ENCODE measurements at places on chromosomes 4 and X.

DNA sequence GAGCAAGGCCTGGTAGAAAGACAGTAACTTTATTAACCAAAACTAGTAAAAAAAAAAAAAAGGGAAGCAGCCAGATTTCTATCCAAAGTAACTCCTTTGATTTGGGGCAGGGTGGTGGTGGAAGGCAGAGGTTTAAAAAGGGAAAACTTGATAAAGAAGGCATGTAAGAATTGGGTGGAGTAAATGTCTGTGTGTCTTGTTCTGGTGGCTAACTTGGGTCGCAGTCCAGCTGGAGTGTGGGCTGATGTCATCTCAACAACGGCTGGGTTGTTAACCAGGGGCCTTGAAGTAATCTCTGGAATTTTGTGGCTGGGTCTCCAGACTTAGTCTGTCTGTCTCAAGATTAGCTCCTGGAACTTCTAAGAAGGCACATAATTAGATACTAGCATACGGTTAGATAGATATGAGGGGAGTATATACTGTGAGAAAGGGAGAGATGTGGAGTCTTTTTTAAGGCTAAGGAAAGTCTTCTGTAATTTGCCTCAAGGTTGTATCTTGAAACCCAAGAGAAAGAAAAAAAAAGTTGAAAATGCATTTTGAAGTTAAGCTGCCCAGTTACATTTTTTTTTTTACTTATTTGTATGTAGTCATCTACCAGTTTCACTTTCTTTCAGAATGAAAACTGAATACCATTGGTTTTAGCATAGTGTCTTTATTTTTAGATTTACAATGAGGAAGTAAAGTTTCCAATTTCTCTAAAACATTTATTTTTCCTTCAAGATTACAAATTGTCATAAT, 48.3 kb downstream of the MTHFD2L start:
- DNase-seq, result no peak

- DNase-seq, result no peak
Observed at GRCh38 chrX:13717700-13718472, 16.5 kb downstream of the TRAPPC2 start.

DNA sequence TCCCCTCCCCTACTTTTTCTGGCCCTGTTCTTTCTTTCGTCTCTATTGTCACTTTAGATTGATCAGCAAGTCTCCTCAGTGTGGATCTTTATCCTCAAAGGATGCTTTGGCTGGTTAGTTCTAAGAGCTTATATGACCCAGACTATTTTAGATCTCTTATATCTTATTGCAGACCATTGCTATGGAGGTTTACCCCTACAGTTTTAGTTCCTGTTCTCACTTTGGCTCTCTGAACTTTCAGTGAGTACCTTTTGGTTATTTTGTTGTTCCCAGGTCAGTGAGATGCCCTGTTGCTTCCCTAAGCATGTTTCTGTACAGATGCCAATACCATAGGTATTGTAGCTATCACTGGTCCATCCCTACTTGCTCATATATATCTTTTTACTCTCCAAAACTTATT, 24.0 kb upstream of the MED14 start:
- DNase-seq, result no peak

DNA sequence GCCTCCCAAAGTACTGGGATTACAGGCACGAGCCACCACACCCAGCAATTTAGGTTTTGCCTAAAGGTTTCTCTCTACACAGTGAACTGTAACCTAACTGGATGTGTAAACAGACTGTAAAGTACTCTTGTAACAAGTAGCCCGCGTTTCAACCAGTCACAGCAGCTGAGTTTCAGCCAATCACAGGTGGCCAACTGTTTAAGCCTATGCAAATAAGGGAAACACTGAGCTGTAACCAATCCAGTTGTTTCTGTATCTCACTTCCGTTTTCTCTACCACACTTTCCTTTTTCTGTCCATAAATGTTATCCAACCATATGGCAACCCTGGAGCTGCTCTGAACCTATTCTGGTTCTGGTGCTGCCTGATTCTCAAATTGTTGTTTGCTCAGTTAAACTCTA, 59.9 kb downstream of the DIPK2B start:
- DNase-seq, result no peak

DNA sequence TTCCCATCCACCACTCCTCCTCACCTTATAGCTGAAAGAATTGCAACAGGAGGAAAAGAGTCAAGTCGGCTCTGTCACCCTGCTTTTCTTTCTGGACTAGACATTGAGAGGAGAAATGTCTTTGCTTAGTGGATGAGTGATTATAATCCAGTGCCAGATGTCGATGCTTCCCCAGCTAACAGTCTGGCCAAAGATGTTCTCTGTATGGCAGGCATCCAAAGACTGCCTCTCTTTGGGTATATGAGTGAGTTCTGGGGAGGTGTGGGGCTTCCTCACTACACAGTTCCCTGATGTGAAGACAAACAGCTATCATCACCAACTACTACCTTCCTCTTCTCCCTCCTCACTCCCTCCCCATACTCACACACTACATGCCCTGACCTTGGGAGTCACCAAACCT, 90.9 kb downstream of the COMMD8 start:
- DNase-seq, result no peak

DNA sequence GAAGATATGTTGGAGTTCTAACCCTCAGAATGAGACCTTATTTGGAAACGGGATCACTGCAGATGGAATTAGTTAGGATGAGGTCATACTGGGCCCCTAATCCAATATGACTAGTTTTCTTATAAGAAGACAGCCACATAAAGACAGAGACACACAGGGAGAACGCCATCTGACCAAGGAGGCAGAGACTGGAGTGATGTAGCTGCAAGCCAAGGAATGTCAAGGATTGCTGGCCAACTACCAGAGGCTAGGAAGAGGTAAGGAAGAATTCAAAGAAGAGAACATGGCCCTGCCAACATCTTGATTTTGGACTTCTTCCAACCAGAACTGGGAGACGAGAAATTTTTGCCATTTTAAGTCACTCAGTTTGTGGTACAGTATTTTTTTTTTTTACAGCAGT, 152.8 kb upstream of the DIPK2B start:
- no peak for DNase-seq

- DNase-seq, result no peak
Observed at GRCh38 chrX:71666240-71667223, 814 bp upstream of the LOC101059915 start.

Data from activated effector memory CD4-positive, alpha-beta T cell treated with Interleukin-2 at 50 U/mL for 16 hours (primary cell).